ENCODE measurements at places on chromosomes 3 and 15.
A peak's percentile ranks its signal among the peaks of the same experiment; 100 is the strongest.

- H3K4me1 ChIP-seq: no peaks in the 10 kb centered on the region
- H3K27me3 ChIP-seq: no peaks in the 10 kb centered on the region
- no peak overlapping the region for H3K27ac ChIP-seq
- no peaks in the 10 kb centered on the region for H3K36me3 ChIP-seq
Measured at GRCh38 chr3:135756106-135756668, 209.3 kb upstream of the PPP2R3A start.

DNA sequence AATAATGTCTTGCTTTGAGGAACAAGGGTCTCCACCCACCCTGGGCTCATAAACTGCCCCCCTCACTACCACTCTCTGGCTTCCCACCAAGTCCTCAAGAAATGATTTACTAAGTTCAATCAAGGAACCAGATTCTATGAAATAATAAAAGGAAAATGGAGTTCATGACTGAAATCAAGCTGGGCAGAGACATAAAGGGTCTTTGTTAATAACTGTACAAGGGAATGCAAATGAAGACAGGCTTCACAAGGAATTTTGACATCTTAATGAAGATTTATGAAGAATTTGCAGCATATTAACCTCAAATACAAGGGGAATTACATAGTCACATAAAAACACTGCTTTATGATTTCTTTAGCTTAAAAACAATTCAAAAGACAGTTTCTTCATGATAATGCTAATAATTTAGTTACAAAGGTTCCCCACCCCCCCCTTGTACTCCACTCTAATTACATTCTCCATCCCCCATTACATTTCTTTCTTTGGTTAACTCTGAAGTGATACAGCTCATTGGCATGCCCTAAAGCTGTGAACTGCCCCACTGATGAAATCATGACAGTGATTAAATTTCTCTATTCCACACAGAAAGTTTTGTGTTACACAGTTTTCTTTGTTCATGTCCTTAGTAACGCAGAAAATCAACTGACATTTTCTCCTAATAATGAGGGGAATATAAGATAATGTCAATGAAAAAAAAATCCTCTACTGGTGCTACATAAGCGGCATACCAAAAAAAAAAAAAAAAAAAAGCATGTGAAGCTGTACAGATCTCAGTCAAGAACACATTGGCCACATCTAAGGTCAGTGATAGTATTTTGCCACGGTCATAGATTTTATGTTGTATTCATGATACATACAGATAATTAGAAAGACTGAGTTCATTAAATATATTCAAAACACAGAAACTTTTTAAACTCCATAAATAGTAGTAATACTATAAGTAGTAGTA is 54.4 kb downstream of the WWTR1 start:
- no peak overlapping the region for H3K4me3 ChIP-seq
- H3K4me1 ChIP-seq: peaks cover 56% of the 10 kb centered on the region
- no peak overlapping the region for H3K27ac ChIP-seq
- H3K36me3 ChIP-seq: no peaks in the 10 kb centered on the region

DNA sequence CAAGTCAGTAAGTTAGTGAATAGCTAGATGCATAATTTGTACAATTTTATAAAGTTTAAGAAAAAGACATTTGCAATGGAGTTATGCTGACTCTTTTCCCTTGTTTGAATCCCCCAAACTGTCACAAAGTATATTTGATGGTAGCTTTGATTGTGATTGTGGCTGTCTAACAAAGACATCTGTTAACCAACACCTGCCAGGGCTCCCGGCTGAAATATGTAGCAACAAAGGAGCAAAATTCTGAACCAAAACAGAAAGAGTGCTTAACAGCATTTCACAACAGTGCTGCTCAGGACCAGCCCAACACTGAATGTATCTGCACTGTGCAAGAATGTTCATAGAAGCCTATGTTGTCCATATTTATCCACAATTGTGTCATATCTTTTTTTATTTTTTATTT is 39.4 kb downstream of the LEO1 start:
- H3K4me3 ChIP-seq: no peak overlapping the region
- no peaks in the 10 kb centered on the region for H3K27me3 ChIP-seq

DNA sequence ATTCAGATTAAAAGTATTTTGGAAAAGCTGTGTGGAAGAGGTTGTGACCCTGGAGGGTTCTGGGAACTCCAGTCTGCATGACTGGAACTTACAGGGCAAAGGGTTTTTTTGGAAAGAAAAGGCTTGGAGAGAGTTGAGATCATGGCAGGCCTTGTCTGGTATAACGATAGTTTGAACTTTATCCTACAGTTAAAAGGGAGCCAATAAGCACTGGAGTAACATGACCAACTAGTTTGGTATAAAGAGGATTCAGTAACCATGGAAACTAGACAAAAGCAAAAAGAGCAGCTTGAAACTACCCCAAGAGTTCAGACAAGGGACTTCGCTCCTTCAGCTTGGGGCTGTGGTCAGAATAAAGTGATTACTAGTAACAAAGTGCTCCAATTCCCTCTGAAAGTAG is 151.2 kb upstream of the TMCO5A start:
- no peaks in the 10 kb centered on the region for H3K36me3 ChIP-seq
- H3K27ac ChIP-seq: no peak overlapping the region
- DNase-seq: no peak
- no peaks in the 10 kb centered on the region for H3K27me3 ChIP-seq
- no peaks in the 10 kb centered on the region for H3K4me1 ChIP-seq
- H3K4me3 ChIP-seq: no peak overlapping the region

- H3K27ac ChIP-seq: no peak overlapping the region
- H3K4me3 ChIP-seq: no peak overlapping the region
- H3K4me1 ChIP-seq: no peaks in the 10 kb centered on the region
- DNase-seq: no peak
- H3K27me3 ChIP-seq: no peaks in the 10 kb centered on the region
Measured at GRCh38 chr15:27086149-27086548, 115.2 kb downstream of the GABRG3 start.

DNA sequence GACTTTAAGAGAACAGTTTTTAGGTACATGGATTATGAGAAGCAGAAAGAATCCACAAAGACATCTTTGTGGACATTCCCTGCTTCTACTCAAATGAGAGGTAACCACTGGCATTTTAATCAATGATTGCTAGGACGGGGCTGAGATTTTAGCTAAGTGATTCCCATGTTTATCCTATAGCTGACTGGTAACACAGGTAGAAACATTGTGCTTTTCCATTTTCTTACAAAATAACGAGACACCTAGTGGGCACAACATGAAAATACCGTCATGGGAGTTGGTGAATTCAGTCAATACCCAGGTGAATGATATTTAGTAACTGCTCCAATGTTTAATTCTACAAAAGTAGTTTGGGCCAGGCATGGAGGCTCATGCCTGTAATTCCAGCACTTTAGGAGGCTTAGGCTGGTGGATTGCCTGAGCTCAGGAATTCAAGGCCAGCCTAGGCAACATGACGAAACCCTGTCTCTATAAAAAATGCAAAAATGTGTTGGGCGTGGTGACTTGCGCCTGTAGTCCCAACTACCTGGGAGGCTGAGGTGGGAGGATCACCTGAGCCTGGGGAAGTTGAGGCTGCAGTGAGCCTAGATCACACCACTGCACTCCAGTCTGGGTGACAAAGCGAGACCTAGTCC is 37.2 kb upstream of the DENND4A start:
- no peak overlapping the region for H3K4me3 ChIP-seq
- no peak for DNase-seq
- no peak overlapping the region for H3K27ac ChIP-seq
- H3K27me3 ChIP-seq: no peaks in the 10 kb centered on the region

GRCh38 chr3:126321490-126321889 is 35.7 kb downstream of the KLF15 start:
- H3K27me3 ChIP-seq: no peaks in the 10 kb centered on the region
- H3K36me3 ChIP-seq: no peaks in the 10 kb centered on the region
- H3K4me1 ChIP-seq: no peaks in the 10 kb centered on the region
- DNase-seq: no peak
- no peak overlapping the region for H3K4me3 ChIP-seq

DNA sequence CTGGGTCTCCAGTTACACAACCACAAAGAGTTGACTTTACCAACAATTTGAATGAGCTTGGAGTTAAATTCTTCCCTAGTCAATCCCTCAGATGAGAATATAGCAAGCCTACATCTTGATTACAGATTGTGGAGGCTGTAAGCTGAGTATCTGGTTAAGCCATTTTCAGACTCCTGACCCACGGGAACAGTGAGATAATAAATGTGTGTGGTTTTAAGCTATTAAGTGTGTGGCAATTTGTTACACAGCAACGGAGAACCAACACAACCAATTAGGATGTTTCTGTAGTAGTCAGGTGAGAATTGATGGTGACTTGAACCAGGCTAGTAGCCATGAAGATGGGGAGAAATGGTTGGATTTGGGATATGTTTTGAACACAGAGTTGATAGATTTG is 37.7 kb upstream of the SLC4A7 start:
- no peak overlapping the region for H3K27ac ChIP-seq
- no peaks in the 10 kb centered on the region for H3K4me1 ChIP-seq
- H3K36me3 ChIP-seq: no peaks in the 10 kb centered on the region
- no peak for DNase-seq

- DNase-seq: no peak
- H3K4me1 ChIP-seq: peaks cover 26% of the 10 kb centered on the region
- no peaks in the 10 kb centered on the region for H3K36me3 ChIP-seq
- H3K27ac ChIP-seq: peak overlapping the region; percentile 68
Measured at GRCh38 chr15:74135041-74135565, 4.7 kb downstream of the ISLR2 start.

DNA sequence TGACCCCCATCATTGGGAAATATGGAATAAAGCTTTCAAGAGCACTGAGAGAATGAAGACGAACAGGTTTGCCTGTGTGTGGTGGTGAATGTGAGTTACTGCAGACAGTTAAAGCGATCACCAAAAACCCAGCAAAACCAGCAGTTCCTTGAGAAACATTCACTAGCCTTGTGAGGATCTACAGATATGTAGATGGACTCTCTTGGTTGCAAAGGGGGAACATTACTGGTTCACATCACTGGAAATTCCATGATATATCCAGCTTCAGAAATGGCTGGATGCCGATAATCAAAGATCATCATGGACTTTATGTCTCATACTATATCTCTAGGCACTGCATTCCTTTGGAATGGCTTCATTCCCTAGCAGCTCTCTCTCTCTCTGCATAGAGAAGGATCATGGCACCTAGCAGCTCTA is 10.2 kb upstream of the HERC1 start:
- no peak overlapping the region for H3K27ac ChIP-seq
- no peak overlapping the region for H3K4me3 ChIP-seq
- peaks cover 16% of the 10 kb centered on the region for H3K4me1 ChIP-seq
- DNase-seq: no peak
- H3K27me3 ChIP-seq: no peaks in the 10 kb centered on the region
- H3K36me3 ChIP-seq: no peaks in the 10 kb centered on the region

DNA sequence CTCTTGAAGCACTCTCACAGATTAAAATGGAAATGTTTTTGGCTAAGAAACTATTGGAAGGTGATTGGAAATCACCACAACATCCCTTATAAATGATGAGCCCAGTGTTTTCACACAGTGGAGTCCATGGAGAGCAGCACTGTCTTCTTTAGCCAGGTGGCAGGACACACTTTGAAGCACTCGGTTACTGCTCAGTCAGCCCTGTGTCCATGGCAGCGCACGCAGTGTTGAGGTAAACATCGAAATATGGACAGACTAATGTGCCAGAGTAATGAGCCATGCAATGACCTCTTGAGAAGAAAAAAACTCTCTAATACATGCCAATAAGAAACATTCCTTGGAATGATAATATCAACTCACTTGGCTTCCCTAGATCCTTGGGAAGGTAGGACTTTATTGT is 66.6 kb downstream of the TGFBR2 start:
- peaks cover 100% of the 10 kb centered on the region for H3K36me3 ChIP-seq
- no peak overlapping the region for H3K4me3 ChIP-seq
- peaks cover 69% of the 10 kb centered on the region for H3K4me1 ChIP-seq
- no peaks in the 10 kb centered on the region for H3K27me3 ChIP-seq
- no peak overlapping the region for H3K27ac ChIP-seq

DNA sequence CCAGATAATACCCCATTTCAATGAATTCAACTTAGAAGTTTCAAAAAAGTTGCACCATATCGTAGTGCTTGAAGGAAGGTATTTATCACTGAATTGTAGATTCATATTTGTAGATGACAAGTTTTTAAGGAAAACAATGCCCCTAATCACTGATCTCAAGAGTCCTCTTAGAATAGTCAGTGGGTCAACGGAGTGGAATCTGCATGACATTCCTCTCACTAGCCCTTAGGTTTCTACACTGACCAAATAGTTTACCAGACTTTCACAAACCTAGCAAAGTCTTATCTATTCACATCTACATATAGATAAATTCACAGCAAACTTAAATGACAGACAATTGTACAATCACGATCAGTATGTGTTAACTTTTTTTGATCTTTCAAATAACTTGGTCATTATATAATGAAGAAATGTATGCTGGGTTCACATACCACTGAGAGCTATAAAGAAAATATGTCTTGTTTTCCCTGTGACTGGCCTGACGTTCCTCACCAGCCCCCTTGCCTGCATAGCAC is 35.7 kb upstream of the PHLDB2 start:
- no peaks in the 10 kb centered on the region for H3K27me3 ChIP-seq
- no peaks in the 10 kb centered on the region for H3K36me3 ChIP-seq
- H3K4me1 ChIP-seq: peaks cover 17% of the 10 kb centered on the region
- H3K27ac ChIP-seq: peak overlapping the region; percentile 53
- H3K4me3 ChIP-seq: no peak overlapping the region

GRCh38 chr3:147521646-147522045 is 112.5 kb downstream of the ZIC1 start:
- no peak overlapping the region for H3K4me3 ChIP-seq
- no peaks in the 10 kb centered on the region for H3K27me3 ChIP-seq
- no peak overlapping the region for H3K27ac ChIP-seq
- H3K4me1 ChIP-seq: no peaks in the 10 kb centered on the region
- no peak for DNase-seq

- H3K27ac ChIP-seq: no peak overlapping the region
- no peak for DNase-seq
- H3K4me1 ChIP-seq: no peaks in the 10 kb centered on the region
Measured at GRCh38 chr3:132034097-132034485, 723 bp downstream of the CPNE4 start.

GRCh38 chr3:181773921-181774320 is 62.2 kb downstream of the SOX2 start:
- H3K27ac ChIP-seq: no peak overlapping the region
- no peaks in the 10 kb centered on the region for H3K4me1 ChIP-seq
- H3K27me3 ChIP-seq: no peaks in the 10 kb centered on the region
- no peak for DNase-seq
- no peak overlapping the region for H3K4me3 ChIP-seq

All from heart left ventricle (tissue), 16 donors.